GM19239 (cell line): ENCODE measurements at places on chromosomes 4 and X.

DNA sequence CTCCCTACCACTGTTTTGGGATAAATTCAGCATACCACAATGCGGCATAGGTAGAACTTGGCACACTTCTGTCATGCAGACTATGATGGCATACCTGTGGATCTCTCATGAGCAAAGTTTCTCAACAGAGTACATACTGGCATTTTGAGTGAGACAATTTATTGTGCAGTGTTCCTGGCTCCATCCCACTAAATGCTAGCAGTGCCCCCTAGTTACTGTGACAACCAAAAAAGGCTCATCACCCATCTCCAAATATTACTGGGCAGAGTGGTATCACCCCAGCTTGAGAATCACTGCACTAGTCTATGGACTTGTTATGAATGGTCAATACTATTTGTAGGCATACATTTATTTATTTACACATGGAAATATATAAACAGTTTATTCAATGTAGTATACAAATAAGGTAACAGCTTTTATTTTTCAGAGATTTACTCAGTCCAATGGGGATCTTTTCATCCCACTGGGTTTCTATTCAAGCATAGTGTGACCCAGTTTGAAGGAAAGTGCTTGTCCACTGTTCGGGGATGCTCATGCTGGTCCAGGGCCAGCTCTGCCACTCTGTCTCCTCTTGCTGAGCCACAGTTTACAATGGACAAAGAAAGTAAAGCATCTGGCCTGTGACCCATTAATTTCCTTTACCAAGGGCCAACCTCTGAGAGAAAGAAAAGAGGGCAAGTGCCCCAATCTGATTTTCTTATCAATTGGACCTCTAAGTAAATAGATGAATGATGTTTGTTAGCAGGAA lies 81.0 kb upstream of the IL2 start:
- DNase-seq, result no peak

DNA sequence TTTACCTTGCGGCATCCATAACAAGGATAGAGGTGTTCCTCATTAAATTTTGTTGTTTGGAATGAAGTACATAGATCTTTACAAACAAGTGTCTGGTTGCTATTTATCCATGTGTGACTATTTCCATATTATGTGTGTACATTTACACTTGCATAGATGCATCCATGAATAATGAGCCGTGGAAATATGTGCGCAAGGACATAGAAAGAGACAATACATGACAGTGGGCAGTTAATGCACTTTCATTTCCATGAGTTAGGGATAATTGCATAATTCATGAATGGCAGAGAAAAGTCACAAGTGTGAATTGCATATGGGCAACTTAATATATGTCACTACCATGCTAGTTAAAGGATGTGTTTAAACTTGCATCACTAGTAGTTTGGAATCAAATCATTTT lies 338.2 kb upstream of the PITX2 start:
- DNase-seq, result no peak

GRCh38 chr4:168562041-168562571 lies 65.3 kb downstream of the PALLD start:
- no peak for DNase-seq

- DNase-seq, result no peak
These were observed 40.4 kb upstream of the NOCT start for GRCh38 chr4:138975225-138975624.

DNA sequence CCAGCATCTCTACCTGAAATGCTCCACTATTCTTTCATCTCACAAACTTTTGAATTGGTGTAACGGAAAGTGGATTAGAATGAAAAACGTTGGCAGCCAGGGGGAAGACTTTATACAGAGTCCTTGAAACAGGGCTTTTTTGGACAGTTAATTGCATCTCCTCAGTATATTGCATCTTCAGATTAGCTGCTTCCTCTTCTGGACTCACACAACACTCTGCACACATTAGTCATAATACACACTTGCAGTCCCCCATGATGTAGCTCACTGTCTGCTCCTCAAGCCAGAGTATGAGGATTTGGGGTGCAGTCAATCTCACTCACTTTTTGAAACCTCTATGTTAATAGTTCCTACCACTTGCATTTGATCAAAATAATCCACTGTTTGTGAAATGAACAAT lies 101.0 kb downstream of the ADGRA3 start:
- DNase-seq, result no peak

DNA sequence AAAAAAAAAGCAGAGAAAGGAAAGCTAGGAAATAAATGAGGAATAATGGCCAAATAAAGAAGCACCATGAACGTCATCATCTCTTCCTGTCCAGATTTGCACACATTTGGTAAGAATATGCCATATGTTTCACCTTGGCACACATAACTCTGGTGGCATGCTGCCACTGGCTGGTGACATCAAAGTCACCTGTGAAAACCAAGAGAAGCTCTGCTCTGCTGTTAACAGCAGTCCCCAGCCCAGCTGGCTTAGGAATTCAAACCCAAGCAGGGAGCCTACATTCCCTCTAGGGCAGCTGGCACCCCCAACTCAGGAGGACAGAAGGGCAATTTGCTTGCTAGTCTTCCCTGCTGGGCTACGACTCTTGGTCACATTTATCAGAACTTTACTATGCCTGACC lies 77.6 kb downstream of the RASL11B start:
- no peak for DNase-seq

DNA sequence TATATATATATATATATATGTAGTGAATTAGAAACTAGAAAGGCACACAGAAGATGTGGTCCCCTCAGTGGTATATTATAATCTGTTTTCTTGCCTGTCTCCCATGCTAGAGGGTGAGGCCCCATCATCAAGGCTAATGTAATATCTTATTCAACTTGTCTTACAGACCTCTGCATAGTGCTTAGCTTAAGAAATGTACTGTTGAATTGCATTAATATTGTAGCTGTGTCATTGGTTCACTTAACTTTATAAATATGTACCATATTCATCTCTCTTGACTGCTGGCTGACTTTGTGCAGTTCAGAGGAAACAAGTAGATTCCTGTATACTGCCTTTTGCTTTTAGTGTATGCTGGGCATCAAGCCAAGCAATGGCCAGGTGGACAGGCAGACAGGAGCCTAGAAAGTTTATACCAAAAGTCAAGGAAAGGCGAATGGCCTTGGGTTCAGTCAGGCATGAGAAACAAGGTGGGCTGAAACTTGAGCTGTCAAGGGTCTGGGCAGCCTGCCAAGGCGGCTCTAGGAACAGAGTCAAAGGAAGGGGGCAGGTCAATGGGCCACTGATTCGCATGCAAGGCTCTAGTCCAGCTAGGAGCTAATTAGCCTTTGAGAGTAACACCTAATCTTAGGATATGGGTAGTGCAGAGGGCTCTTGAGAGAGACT lies 78.8 kb upstream of the LEF1 start:
- DNase-seq, result no peak

DNA sequence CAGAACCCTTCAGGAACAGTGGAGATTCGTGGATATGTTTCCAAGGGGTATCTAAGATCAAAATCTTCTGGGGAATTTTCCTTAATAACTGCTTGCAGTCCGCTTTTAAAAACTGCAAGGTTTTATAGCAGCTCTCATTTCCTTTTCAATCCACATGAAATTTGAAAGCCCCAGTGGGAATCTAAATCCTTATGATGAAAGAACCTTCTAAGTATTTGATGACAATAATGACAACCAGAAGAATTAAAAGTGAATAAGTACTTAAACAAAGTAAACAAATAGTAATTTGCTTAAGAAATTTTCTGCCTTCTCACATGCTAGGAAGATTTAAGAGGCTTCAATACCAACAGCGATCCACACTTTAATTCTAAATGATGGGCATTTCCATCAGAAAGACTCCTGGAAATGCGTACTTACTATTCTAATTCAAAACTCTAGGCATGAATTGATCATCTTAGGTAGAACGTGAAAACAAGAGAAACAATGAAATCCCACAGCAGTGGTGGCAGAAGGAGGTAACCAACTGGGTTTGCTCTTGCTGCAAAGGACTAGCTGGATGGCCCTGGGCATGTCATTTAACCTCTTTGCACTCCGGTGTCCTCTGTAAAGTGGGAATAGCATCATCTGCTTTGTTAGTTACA lies 37.6 kb upstream of the S100G start:
- DNase-seq, result no peak
